A375 (cell line): ENCODE measurements at places on chromosomes 3 and 15. TPM values are rescaled to one million over a fixed set of nuclear protein-coding genes. Genes with fewer than 3 reads are reported as not detected.

Gene A4GNT
- not detected in 2 replicates for total RNA-seq

Gene MPI
- 89.8 and 103 TPM in 2 replicates for total RNA-seq

Gene PCYT1A
- 28.6 and 35.8 TPM in 2 replicates for total RNA-seq

Gene TRH
- total RNA-seq = not detected in 2 replicates

Gene PLCH1
- 0.29 and 0.75 TPM in 2 replicates for total RNA-seq

Gene UBAP1L
- total RNA-seq = 0.93 and 0.98 TPM in 2 replicates

Gene FMN1
- 23.9 and 27.3 TPM in 2 replicates for total RNA-seq

Gene FANCD2OS
- total RNA-seq = not detected in 2 replicates

Gene ALG1L2
- total RNA-seq = 0.68 and 0.85 TPM in 2 replicates

Gene ZNF385D
- 1.9 and 4.2 TPM in 2 replicates for total RNA-seq

Gene STAC
- 7.3 and 11.9 TPM in 2 replicates for total RNA-seq

Gene FOXB1
- not detected in 2 replicates for total RNA-seq

Gene EPB42
- total RNA-seq = not detected in 2 replicates

Gene HCN4
- not detected in 2 replicates for total RNA-seq

Gene CPLX3
- 0.08 and 0.15 TPM in 2 replicates for total RNA-seq

Gene LDHAL6B
- total RNA-seq = not detected in 2 replicates

Gene GOLGA6L10
- total RNA-seq = 1.6 and 1.7 TPM in 2 replicates

Gene NR1I2
- not detected in 2 replicates for total RNA-seq

Gene CA12
- total RNA-seq = 0.40 and 0.57 TPM in 2 replicates

Gene MYO5C
- 1.5 and 1.8 TPM in 2 replicates for total RNA-seq

Gene KLF15
- total RNA-seq = 5.8 and 8.3 TPM in 2 replicates

Gene C3orf33
- total RNA-seq = 3.5 and 5.0 TPM in 2 replicates

Gene GOLGA6B
- total RNA-seq = 0.15 TPM in 1 of 2 replicates, not detected in the other

Gene TRPM1
- total RNA-seq = not detected in 2 replicates

Gene AHSG
- not detected in 2 replicates for total RNA-seq

Gene CPN2
- total RNA-seq = not detected in 2 replicates

Gene EID1
- total RNA-seq = 179 and 252 TPM in 2 replicates

Gene COL6A5
- total RNA-seq = not detected in 2 replicates

Gene RCCD1
- 30.9 and 41.7 TPM in 2 replicates for total RNA-seq

Gene AGBL1
- not detected in 2 replicates for total RNA-seq

Gene APH1B
- 1.6 and 1.8 TPM in 2 replicates for total RNA-seq

Gene SETD2
- 21.4 and 26.0 TPM in 2 replicates for total RNA-seq

Gene TMEM207
- not detected in 2 replicates for total RNA-seq

Gene RGMA
- total RNA-seq = 0.72 and 1.8 TPM in 2 replicates

Gene MED12L
- 0.64 and 1.5 TPM in 2 replicates for total RNA-seq

Gene TRNT1
- total RNA-seq = 47.8 and 69.0 TPM in 2 replicates

Gene MAP6D1
- total RNA-seq = 1.0 and 2.3 TPM in 2 replicates

Gene SUCNR1
- total RNA-seq = not detected in 2 replicates

Gene LRRC31
- not detected in 2 replicates for total RNA-seq

Gene TLR9
- total RNA-seq = not detected in 2 replicates

Gene SCAANT1
- total RNA-seq = 5.6 TPM in 1 of 2 replicates, not detected in the other

Gene ITIH1
- not detected in 2 replicates for total RNA-seq

Gene CHAC1
- total RNA-seq = 52.0 and 66.8 TPM in 2 replicates

Gene HESX1
- total RNA-seq = 0.80 and 1.9 TPM in 2 replicates

Gene COMMD4
- total RNA-seq = 166 and 170 TPM in 2 replicates

Gene GOLIM4
- total RNA-seq = 37.5 and 38.3 TPM in 2 replicates

Gene GRM2
- total RNA-seq = 0.04 and 1.0 TPM in 2 replicates

Gene U2SURP
- total RNA-seq = 167 and 213 TPM in 2 replicates

Gene SUCLG2
- total RNA-seq = 72.7 and 79.8 TPM in 2 replicates

Gene ZBED2
- total RNA-seq = not detected in 2 replicates

Gene TF
- total RNA-seq = 0.74 and 1.1 TPM in 2 replicates

Gene STRC
- 0.21 TPM in 1 of 2 replicates, not detected in the other for total RNA-seq

Gene P2RY1
- total RNA-seq = 0.38 and 0.82 TPM in 2 replicates

Gene SLC51B
- total RNA-seq = not detected in 2 replicates

Gene XCR1
- not detected in 2 replicates for total RNA-seq

Gene DUOXA1
- not detected in 2 replicates for total RNA-seq

Gene TASOR
- 69.7 and 70.2 TPM in 2 replicates for total RNA-seq

Gene FILIP1L
- not detected in 2 replicates for total RNA-seq
